ENCODE measurements at places on chromosomes 16 and 17.

DNA sequence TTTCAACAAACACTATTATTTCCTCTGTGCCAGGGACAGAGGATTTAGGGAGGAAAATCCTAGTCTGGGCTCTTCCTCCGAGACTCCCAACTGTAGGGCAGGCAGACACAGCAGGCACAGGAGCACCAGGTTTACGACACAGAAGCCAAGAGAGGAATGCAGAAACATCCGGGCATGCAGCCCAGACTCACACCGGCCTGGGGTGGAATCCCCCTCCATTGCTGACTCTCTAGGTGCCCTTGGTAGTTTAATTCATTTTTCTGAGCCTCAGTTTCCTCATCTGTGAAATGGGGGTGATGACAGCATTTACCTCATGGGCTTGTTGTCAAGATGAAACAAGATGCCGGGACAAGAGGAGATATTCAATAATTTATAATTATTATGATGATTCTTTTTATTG is 14.9 kb downstream of the CA4 start:
- no peak for DNase-seq

DNA sequence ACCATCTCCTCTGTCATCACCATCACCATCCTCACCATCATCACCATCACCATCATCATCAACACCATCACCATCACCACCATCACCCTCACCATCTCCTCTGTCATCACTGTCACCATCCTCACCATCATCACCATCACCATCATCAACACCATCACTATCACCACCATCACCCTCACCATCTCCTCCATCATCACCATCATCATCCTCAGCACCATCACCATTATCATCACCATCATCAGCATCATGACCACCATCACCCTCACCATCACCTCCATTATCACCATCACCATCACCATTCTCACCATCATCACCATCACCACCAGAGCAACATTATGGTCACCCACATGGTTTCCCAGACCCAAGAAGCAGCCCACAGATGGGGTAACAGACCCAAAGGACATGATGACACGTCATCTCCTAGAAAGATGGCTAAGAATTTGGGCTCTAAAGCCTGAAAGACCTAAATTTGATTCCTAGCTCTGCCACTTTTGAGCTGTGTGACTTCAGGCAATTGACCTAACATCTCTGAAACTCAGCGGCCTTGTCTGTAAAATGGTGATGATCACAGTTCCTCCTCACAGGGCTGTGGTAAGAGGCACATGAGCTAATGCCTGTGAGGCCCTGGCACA is 14.6 kb downstream of the SCNN1B start:
- DNase-seq, result no peak

DNA sequence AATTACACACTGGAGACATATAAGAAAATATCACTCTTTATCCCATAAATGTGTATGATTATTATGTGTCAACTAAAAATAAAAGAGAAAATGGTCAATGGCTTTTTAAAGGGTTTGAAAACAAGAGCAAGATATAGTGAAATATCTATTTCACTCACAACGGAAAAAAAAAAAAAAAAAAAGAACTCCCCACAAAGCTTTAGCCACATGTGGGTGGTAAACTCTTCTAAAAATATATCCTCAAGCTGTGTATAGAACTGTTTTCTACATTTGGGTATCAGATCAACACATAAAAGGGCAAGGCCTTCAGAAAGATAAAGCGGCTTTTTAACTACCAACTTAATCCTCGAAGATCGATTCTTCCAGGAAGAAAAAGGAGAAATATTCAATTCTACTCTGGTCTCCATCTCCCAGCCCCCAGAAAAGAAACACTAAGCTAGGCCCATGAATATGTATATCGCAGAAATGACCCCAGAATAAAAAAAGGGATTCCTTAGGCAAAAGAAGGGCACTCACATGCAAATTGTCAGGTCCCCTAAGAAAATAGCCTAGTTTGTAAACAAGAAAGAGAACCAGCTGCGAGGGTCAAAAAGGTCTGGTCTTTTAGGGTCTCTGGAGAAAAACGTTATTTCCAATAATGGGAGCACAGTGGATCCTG is 4.4 kb downstream of the LITAF start:
- DNase-seq, result no peak

DNA sequence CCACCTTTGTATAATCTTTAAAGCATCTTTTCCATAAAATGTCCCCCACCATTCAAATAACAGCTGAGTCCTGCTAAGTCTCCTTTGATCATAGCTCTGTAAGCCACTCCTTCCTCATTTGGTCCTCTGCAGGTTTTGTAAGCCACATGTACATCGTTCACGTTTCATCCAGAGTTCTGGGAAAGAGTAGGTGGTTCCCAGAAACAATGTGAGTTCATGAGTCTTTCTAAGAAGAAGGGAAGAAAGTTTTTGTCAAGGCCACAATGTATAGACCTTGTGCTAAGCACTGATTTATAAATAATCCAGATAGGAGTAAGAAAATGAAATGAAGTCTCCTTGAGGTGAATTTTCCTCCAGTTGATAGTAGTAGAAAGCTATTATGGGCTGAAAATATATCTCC is 8.7 kb upstream of the ANKS4B start:
- DNase-seq, result no peak

GRCh38 chr17:74798239-74798707 is 22.1 kb upstream of the NAT9 start:
- DNase-seq, result peak; percentile 51

- DNase-seq, result no peak
Measured at GRCh38 chr17:77748436-77748835, 210.1 kb upstream of the TNRC6C start.

GRCh38 chr17:58244963-58245362 is 6.6 kb downstream of the LPO start:
- DNase-seq, result no peak

DNA sequence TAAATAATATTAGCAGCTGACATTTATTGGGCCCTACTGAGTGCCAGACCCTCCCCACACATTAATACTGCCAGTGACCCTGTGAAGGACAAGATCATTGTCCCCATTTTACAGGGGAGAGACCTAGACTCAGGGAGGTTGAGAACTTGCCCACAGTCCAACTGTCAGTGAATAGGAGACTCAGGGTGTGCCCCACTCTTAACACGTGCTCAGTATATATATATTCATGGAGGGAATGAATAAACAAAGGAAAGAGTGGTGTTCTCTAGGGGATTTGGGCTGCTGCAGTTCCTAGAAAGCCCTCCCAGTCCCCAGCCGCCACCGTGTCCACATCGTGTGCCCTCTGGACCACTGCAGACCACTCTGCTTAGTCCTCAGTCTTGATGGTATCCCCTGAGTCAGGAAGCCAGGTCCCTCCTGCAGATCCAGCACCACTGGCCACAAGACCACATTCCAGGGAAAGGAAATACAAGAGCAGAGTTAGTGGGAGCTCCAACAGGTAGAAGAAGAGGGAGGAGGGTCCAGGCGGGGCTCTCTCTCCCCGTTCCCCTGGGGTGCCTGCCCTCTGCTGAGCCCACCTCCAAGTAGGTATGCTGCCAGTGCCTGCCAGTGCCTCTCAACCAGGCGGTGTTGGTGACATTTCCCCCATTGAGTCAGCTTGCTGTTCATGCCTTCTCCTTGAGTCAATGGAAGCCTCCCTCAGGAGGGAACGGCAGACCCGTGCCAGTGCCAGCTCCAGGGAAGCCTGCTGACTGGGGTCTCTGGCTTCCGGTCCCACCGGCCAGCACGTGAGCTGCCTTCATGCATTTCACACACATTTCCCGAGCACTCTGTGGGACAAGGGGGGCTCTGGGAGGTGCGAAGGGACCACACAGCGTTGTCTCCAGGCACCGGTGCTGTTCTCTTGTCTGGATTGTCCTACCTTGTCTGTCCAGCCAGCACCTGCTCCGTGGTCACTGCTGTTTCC is 75.6 kb downstream of the GNAO1 start:
- no peak for DNase-seq

DNA sequence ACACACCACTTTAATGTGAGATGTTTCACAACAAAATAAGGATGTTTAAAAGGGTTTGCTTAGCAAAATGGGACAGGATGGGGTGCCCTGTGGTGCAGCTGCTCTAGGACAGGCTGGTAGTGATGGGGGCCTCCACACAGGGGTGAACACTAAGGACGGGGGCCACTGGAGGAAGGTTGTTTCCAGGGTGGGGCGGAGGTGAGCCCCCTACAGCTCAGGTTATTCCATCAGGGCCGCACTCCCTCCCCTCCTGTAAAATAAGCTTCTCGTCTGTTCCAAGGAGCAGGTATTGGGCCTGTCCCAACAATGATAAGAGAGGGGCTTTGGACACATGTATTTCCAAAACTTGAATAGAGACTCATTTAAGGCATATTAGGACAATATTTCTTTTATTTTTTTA is 1.9 kb upstream of the HEXD start:
- no peak for DNase-seq

DNA sequence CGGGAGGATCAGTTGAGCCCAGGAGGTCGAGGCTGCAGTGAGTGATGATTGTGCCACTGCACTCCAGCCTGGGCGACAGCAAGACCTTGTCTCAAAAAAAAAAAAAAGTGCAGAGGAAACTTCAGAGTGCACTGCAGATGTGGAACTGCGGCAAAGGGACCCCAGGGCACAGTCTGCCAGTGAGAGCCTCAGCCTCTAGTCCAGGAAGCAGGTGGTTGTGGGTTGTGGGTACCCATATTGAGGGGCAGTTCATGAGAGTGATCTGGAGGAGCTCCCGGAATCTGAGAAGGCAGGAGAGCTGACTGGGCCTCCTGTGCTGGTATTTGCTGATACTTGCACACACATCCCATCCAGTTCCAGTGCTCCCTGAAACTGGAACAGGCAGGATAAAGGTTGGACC is 13.1 kb downstream of the FOXN1 start:
- DNase-seq, result no peak

- DNase-seq, result no peak
Measured at GRCh38 chr17:15403276-15403939, 62.0 kb upstream of the TEKT3 start.

DNA sequence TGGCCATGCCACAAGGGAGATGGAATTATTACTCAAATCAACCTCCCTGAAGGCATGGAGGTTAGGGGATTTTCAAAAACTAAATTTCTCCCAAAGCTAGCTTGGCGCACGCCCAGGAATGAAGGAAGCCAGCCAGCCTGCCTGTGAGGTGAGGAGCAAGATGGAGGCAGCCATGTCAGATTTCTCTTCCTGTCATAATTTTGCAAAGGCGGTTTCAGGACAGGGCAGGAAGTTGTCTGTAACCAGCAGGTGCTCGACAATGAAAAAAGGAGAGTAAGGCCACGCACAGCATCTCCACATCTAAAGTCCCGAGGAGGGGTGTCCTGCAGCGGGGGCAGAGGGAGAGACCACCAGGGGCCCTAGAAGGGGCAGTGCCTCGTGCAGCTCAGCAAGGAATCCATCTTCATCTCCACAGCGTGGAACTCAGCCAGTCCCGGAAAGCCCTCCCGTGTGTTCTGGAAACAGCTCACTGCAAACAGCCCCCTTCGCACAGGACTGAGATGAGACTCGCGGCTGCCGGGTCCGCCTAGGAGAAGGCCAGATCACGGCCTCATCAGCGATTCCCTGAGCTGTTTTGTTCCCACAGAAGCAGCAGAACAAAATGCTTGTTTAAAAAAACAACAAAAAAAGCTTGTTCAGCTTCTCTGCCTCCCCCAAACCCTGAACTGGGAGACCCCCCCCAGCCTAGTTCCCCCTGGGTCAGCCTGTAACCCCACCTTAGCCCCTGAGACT is 47.8 kb downstream of the SLC7A5 start:
- no peak for DNase-seq

GRCh38 chr16:4371357-4372000 is at the start of gene VASN:
Gene VASN, plus strand, starts transcription at chr16:4371848. Its CDS starts 9,030 bp downstream, at chr16:4380878.
- peak; percentile 54 for DNase-seq

GRCh38 chr17:64583038-64583437 is 76.3 kb downstream of the CEP95 start:
- no peak for DNase-seq

- DNase-seq, result no peak
Measured at GRCh38 chr16:69106491-69107315, 1.2 kb downstream of the HAS3 start.

- DNase-seq, result no peak
Measured at GRCh38 chr16:79250502-79251098, 349.9 kb downstream of the MAF start.

DNA sequence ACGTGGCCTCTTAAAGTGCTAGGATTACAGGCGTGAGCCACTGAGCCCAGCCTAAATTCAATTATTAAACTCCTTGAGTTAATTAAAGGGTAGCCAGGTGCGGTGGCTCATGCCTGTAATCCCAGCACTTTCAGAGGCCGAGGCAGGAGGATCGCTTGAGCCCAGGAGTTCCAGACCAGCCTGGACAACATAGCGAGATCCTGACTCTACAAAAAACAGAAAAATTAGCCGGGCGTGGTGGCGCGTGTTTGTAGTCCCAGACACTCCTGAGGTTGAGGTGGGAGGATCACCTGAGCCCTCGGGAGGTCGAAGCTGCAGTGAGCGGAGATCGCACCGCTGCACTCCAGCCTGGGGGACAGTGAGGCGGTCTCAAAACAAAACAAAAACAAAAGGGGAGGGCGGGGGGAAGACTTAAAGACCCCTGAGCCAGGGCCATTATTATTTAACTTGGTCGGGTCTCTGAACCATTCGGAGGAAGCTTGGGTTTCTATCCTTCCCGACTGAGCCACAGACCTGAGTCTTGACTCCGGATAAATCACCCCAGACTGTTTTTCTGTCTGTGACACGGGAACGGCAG is 19.5 kb downstream of the BCL7C start:
- DNase-seq, result no peak

GRCh38 chr17:80478487-80479245 is 2.3 kb upstream of the NPTX1 start:
- DNase-seq, result no peak

- DNase-seq, result no peak
Measured at GRCh38 chr17:3573246-3574100, 15.9 kb upstream of the TRPV3 start.

DNA sequence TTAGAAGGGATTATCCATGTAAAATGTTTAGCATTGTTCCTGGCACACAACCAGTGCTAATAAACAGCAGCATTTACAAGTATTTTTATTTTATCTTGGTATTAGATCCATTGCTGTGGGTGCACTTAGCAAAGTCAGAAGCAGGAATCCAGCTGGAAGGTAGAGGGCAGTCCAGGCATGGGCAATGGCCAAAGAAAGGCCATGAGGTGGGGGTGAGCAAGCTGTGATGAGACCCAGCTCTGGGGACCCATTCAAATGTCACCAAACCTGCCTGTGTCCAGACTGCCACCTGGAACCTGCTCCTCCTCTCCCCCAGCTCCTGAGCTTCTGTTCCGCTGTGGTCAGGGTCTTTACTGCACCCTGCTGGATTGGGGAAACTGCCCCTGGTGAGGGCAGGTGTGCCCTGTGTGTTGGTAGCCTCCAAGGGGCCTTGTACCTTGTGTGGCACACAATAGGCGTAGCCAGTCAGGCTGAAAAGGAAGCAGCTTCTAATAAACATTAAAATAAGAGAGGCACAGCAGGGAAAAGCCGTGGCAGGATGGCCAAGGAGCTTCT is 118.0 kb upstream of the CRHR1 start:
- no peak for DNase-seq

- DNase-seq, result peak; percentile 53
Measured at GRCh38 chr17:17151055-17151454, 55.1 kb downstream of the PLD6 start.

Measured in fibroblast of skin of left quadriceps (primary cell).